EH (cell line): ENCODE measurements at places on chromosomes 11 and 22.

DNA sequence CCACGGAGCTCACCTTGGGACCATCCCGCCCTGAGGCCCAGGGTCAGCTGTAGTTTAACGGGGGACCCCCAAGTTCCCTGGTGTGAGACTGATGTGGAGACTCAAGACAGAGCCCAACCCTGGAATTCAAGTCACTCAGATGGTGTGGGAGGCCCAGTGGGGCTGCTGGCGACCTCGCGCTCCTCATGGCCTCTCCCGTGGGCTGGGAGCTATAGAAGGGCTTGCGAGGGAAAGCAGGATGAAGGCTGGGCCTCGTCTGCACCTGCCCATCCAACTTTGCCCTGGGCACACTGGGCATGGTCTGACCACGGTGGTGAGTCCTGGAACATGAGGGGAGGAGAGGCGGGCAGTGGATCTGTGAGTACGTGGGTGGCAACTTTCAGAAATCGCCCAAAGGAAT is 13.6 kb upstream of the TTLL12 start:
- no peak for DNase-seq

GRCh38 chr11:81495699-81496292 is 1237.9 kb downstream of the FAM181B start:
- no peak for DNase-seq

GRCh38 chr22:26503758-26504157 is 8.5 kb downstream of the TFIP11 start:
- no peak for DNase-seq

GRCh38 chr22:34294476-34294875 is 374.2 kb upstream of the LARGE1 start:
- DNase-seq, result no peak

- no peak for DNase-seq
Measured at GRCh38 chr22:27385261-27385998, 416.1 kb downstream of the MN1 start.

- no peak for DNase-seq
Measured at GRCh38 chr11:30830681-30831080, 244.5 kb upstream of the MPPED2 start.

DNA sequence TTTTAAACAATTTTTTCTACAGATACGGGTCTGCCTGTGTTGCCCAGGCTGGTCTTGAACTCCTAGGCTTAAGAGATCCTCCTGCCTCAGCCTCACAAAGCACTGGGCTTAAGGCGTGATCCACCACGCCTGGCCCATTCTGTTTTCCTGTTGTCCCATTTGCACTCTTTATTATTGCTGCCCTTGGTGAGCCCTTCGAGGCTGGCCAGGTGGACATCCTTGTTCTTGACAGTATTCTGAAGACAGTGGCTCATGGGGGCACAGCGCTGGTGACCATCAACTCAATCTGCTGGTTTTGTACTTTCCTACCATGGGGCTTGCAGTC is 35.6 kb downstream of the TBC1D22A start:
- DNase-seq, result no peak

GRCh38 chr11:83241291-83241946 is 44.7 kb downstream of the CCDC90B start:
- peak; percentile 77 for DNase-seq

- DNase-seq, result no peak
Measured at GRCh38 chr11:63589000-63589399, 25.2 kb downstream of the PLAAT3 start.

DNA sequence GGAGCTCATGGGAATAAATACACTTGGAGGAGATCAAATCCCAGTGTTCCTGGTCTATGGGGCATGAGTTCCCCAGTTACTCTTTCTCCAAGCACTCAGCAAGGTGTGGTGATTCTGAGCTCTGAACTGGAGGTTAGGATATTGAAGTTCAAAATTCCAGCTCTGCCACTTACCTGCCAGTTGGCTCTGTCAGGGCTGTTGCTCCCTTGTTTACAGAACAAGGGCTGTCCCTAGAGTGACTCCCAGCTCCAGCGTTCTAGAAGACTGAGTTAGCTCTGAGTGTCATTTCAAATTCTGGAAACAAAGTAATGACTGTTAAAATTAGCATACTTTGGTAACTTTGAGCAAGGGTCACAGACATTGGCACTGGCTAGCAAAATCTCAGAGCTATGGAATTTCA is 69.7 kb upstream of the ZBED5 start:
- peak; percentile 44 for DNase-seq

- peak; percentile 94 for DNase-seq
Measured at GRCh38 chr11:134120143-134120850, 51.4 kb downstream of the JAM3 start.

- DNase-seq, result no peak
Measured at GRCh38 chr11:45141171-45141570, 5.3 kb upstream of the PRDM11 start.

- DNase-seq, result no peak
Measured at GRCh38 chr22:33002035-33002434, 56.1 kb downstream of the SYN3 start.

DNA sequence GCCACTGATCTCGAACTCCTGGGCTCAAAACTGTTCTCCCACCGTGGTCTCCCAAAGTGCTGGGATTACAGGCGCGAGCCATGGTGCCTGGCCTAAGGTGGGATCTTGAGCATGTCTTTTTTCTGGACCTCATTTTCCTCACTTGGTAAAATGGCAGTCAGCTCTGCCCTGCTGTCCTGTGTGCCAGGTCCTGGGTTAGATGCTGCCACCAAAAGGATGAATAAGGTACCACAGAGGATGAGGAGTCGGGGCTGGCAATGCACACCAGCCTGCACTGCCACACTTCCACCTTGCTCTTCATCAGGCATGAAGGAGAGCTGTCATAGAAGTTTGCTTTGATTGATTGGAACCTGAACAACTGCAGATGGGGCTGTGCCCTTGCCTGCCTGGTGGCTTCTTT is 32.3 kb downstream of the ACO2 start:
- DNase-seq, result peak; percentile 50

DNA sequence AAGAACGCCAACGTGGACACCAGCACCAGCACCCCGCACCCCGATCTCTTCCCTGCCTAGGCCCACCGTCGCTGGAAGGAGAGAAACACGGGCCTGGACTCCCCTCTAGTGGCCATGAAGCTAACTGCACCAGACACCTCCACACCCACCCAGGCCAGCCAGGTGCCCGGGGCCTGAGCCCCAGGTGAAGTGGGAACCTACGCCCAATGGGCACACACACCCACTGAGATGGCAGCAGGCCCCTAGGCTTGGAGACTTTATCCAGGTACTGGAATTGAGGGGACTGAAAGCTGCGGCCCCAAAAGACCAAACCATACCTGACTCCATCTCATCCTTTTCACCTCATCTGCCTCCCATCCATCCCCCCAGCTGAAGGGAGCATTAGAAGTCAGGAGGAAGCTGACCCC is 81.0 kb downstream of the BUD13 start:
- peak; percentile 37 for DNase-seq

- DNase-seq, result no peak
Measured at GRCh38 chr22:44179196-44179988, 1.3 kb upstream of the PARVG start.

- no peak for DNase-seq
Measured at GRCh38 chr11:78940500-78941225, 366.0 kb upstream of the NARS2 start.

DNA sequence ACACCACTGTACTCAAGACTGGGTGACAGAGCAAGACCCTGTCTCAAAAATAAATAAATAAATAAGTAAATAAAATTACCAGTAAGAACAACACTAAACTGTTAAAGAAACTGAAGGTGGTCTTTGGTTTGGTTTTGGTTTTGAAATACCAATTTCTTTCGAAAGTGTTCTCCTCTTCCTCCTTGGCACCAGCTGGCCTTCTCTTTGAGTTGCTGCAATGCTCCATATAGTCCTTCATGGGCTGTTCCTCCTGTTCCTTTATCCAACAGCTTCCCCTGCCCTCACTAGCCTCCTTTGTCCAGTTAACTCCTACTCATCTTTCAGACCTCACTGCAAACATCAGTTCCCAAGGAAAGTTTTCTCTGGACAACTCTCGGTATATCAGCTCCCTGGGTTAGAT is 5.0 kb upstream of the UVRAG start:
- no peak for DNase-seq

- peak; percentile 73 for DNase-seq
Measured at GRCh38 chr11:35040221-35040942, 98.6 kb upstream of the CD44 start.

DNA sequence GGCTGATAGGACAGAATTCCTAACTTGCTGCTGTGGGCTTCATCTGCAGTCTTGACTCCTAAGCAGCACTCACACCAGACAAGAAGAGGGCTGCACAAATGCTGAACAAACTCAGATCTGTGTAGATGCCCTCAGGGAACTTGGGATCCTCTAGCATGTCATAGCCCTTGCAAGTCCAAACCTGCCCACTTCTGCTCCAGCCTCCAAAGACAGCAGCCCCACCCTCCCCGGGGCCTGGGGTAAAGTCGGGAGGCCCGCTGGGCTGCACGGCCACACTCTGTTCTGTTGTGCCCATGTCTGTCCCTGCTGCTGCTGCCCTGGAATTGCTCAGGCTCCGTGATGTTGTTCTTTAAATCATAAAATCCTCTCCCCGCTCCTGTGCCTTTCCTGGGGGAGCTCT is 28.3 kb downstream of the DRD2 start:
- DNase-seq, result no peak

DNA sequence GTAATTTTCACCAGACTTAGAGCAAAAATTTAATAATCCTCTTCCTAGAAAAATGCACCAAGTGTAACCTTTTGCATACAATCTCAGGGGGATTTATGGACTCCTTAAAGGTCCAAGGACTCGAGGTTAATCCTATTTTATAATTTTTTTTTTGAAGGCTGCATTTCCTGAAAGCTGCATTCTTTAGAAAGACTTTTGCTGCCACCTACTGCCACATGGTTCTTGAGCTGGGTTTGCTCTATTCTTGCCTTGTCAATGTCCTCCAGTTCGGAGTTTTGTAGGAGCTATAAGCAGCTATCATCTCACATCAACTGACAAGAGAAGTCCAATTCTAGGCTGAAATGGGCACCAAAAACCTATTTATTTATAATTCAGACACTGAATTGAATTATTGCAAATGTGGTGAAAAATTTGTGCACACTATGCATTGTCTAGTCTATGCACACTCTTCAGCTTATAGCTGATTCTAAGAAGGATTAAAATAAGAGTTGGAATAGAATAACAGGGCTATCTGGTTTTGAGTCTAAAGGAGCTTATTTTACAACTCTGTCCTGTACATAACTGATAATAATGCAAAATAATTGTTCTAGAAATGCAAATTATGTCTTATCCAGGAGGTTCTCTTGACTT is 31.3 kb downstream of the TRAF6 start:
- DNase-seq, result peak; percentile 66

- DNase-seq, result no peak
Measured at GRCh38 chr11:63985812-63986155, 454 bp upstream of the OTUB1 start.

GRCh38 chr11:78149646-78150045 is 10.2 kb upstream of the ALG8 start:
- peak; percentile 75 for DNase-seq

- peak; percentile 77 for DNase-seq
Measured at GRCh38 chr11:57800444-57801182, 39.0 kb downstream of the CTNND1 start.

DNA sequence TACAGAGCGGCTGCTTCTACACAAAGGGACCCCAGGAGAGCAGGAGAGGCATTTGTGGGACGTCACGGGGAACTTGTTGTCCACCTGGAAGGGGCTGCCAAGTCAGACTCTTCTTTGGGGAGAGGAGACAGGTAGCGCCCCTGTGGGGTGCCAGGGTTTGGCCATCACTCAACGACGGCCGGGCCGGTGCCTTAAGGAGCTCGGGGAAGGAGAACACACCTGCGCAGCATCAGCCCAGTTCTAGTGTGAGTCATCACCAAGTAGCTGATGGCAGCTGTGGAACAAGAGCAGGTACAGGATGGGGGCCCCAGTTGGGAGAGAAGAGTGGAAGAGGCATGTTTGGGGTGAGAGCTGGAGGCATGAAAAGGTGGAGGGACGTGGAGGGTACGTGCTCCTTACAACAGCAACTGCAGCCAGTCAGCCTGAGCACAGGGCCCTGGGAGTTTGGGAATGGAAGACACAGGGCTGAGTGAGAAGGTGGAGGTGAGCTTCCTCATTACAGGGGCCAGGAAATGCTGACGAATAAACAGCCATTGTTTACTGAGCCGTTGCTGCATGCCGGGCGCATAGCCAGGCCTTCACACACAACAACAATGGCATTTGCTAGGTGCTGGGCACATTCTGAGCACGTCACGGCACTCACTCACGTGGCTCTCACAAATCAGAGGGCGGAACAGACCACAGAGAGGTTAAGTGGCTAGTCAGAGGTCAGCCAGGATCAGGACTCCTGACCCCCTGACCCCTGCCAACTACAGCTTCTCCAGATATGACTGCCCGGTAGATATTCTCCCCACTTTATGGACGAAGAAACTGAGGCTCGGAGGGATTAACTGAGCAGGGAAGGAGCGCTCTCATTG is 29.1 kb upstream of the TP53I11 start:
- DNase-seq, result no peak

DNA sequence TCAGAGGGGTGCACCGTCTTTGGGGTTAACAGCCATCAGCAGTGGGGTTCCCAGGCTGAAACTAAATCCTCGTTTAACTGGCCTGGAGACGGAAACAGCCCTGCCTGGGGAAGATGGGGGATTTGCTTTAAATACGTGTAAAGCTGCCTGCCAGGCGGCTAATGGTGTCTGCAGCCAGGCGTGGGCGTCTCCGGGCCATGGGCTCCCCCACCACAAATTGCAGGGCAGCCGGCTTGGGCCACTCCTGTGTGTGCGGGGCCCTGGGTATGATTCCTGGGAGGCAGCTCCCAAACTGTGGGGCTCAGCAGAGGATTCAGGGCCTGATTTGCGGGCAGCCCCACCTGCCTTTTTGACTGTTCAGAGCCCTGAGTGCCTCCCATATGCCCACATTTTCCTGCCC is 110.5 kb downstream of the KCNQ1 start:
- DNase-seq, result no peak

DNA sequence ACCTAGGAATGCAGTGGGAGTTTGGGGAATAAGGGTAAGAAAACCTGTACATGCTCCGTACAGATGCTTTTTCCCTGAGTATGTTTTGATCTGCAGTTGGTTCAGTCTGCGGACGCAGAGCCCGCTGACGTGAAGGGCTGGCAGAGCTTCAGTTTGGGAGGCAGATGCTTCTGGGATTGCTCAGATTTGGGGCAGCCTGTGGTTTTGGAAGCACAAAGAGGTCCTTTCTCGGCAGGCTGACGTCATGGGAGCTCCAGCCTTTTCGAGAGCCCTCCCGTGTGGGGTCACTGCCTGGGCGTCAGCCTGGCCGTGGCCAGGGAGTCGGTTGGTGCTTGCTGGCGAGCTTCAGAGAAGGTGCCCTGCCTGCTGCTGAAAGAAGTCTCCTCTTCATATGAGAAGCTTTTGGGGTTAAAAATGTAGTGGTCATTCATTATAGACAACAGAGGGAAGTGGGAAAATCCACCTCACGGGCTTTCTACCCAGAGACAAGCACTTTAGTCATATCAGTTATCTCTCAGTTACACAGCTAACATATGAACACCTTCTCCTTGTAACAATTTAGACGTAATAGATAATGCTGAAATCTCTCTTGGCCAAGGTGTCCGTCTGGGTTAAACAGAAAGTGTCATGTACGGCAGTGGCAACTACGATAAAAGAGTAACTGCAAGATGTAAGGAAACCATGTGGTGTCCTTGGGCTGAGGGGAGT is 26.8 kb downstream of the TPCN2 start:
- DNase-seq, result peak; percentile 99
